ENCODE measurements at places on chromosomes 1 and 21.

- DNase-seq, result peak; percentile 83
Measured at GRCh38 chr1:165717918-165718515, 19.7 kb upstream of the ALDH9A1 start.

GRCh38 chr1:147547065-147547464 is 5.8 kb downstream of the BCL9 start:
- DNase-seq, result no peak

GRCh38 chr21:45554477-45555175 is 12.4 kb upstream of the SLC19A1 start:
- peak; percentile 89 for DNase-seq

GRCh38 chr1:226443439-226443838 is 35.5 kb upstream of the PARP1 start:
- DNase-seq, result no peak

DNA sequence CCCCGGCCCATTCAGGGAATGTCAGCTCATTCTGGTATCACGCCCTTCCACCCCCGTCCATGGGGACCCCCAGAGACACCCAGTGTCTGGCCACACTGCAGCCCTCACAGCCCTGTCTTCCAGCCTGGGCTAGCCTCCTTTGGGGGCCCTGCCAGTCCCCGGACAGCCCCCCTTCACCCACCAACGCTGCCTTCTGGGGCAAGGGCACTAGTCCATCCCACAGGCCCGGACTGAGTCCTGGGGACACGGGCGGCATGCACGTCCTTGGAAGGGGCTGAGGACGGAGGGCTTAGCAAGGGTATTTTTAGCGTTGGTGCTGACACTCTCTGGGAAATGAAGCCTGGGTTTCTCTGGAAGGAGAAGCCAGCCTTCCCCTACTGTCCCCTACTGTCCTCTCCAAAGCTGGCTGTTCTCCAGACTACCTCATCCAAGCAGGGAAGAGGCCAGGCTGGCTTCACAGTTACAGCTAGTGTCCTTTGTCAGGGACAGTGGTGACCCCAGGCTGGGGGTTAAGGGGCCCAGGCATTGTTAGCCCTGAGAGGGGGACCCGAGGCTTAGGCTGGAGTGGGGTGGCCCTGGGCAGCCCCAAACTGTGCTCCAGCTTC is 39.5 kb downstream of the COQ8A start:
- no peak for DNase-seq

- no peak for DNase-seq
Measured at GRCh38 chr1:3327389-3327702, 127.1 kb upstream of the ARHGEF16 start.

DNA sequence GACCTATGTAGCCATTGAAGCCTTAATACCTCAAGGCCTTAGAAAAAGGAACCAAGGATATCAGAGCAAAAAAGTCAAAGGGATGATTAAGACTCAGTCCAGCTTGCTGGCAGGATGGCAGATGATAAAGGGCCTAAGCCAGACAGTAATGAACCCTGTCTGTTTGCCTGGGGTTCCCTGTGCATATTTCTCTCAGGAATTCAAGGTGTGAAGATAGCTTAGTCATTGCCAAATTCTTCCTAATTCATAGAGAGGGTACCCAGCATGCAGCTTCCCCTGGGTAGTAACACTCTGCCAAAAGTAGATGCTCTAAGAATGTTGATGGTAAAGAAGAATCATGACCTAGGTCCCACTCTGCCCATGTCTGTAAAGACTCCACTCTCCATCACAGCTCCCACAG is 210.6 kb upstream of the COA6 start:
- DNase-seq, result no peak

DNA sequence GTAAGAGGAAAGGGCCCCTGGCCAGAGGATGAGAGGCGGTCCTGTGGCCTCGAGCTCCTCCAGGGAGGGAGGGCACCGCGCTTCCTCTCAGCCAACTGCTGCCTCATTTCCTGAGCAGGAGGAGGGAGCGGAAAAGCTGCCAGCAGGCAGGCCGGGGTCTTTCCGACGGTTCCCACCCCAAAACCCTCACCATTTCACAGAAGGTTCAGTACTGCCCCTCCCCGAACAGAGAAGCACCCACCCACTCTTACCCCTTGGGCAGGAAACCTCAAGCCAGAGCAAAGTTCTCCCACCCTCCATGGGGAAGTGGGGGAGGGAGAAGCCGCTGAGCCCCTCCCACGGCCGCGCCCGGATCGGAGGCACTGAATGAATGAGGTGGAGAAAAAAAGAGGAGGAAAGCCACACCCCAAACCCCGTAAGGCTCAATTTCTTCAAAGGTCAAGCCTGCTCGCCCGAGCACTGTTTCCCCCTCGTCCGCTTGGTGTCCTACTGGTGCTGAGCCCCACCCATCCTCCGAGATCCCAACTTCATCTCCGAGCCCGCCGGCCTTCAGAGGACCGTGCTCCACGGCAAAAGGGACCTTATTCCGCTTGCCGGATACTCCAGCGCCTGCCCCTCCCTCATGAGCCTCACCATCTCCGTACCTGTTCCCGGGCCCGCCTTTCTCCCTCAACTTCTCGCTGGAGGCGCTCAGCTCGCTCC is 9.4 kb downstream of the TPM3 start:
- peak; percentile 90 for DNase-seq

DNA sequence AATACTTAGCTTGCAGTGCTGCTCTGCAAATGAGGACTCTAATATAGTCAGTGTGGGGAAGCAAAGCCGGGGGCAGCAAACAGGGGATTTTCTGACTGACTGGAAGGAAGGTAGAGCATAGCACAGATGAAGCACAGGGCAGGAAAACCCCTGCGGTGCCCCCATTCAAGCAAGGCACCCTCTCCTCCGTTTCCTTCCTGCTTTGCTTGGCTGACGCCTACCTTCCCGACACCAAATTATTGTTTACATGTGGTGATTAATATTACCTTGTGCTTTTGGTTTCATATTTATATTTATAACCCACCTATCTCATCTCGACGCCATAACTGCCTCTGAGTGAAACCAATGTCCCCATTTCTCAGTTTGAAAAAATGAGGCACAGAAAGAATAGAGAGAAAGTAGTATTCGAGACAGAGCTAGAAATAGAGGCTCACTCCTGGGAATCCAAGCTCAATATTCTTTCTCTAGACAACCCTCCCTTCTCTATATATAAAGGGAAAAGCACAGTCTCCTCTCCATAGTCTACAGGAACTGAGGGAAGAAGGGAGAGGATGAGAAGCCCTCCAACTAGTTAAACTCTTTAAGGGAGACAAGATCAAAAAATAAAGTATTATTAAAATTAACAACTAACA is 41.3 kb downstream of the PIK3C2B start:
- no peak for DNase-seq

DNA sequence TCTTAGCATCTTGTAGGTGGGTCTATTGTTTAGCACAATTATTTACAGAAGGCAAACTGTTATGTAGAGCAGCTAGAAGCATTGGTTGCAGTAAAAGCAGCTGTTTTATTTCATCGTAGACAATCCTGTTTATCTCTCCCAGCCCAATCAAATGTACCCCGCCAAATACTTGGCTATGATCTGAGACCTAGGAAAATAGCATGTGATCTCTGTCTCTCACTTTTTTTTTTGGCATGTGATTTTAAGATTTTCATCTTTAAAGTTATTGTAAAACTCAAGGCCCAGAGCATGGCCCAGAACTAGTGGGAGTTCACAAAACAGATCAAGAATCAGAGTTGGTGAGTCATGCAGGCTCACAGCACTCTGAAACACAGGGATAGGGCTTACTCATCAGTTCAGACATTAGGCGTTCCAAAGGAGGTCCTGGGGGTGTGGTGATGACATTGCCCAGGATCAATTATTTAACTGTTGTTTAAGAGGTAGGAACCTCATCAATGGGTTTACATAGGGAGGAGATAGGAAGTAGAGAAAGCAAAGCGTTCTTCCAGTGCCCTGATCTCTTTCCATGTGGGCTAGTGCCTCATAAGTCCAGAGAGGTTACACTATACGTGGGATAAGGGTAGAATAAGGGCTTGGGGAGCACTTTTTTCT is 40.2 kb downstream of the TBX19 start:
- no peak for DNase-seq

DNA sequence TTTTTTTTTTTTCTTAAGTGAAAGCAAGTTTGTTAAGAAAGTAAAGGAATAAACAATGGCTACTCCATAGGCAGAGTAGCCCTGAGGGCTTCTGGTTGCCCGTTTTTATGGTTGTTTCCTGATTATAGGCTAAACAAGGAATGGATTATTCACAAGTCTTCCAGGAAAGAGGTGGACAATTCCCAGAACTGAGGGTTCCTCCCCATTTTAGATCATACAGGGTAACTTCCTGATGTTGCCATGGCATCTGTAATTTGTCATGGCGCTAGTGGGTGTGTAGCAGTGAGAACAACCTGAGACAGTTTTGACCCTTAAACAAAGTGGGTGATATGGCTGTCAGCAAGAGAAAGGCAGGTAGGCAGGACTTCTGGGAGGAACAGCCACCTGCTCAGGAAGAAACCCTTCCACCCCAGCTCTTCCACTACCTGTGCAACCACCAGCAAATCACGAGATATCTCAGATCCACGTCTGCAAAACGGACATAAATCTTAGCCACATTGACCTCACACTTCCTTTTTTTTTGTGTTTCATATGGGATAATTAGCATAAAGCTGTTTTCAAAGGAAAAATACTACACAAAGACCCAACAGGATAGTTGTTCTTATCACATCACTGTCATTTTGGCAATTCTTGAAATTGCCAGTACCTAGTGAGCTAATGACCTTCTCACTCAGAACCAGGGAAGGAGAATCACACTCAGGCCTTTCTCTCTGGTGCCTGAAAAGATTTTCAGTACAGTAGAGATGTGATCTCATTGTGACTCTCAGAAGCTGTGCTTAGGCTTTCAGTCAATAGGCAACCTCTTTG is 34.8 kb upstream of the DUSP10 start:
- DNase-seq, result no peak

GRCh38 chr1:54928327-54928726 is 41.3 kb upstream of the DHCR24 start:
- DNase-seq, result no peak

DNA sequence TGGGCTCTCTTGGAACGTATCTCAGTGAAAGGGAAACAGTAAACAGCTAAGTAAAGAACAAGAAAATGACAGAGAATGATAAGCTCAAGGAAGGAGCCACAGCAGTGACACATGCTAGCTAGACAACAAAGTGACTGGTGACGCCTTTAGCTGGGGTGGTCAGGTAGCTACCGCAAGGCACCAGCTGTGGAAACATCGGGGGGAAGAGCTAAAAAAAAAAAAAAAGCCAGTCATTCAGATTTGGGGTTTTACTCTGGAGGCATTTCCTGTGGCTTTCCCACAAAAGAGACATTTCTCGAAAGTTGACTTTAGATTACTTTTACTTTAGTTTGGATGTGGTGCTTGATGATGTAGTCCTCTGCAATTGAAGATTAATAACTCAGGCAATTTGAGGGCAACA is 2.1 kb downstream of the FHAD1 start:
- DNase-seq, result no peak

DNA sequence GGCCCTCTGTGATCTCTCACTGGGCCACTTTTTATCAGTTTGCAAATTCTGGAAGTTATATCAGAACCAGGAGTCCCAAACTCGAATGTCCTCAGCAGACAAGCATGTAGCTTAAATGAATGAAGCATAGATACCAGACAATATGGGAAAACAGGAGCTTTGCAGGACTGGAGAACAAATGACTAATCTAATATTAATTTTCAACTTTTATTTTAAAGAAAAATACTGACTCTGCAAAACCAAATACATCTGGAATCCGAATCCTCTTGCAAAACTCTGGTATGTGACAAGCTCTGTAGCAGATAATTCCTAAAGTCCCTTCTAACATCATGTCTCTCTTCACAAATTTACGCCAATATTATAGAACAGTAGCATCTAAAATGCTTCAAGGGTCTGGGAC is 427.4 kb downstream of the TTLL7 start:
- DNase-seq, result no peak

DNA sequence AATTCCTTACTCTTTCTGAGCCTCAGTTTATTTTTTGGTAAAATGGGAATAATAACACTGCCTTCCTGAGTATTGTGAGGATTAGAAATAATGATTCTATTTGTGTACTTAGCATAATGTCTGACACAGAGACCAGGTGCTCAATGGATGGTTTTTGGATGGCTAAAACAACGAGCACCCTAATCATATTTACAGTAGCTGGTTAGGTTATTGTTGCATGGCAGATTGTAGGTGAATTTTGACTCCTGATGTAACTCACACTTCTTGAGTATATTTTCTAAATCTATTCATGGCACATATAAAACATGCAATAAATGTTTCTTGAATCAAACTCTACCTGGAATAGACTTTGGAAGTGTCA is 11.9 kb upstream of the DUSP10 start:
- no peak for DNase-seq

- no peak for DNase-seq
Measured at GRCh38 chr1:190196020-190196419, 281.6 kb downstream of the BRINP3 start.

- peak; percentile 70 for DNase-seq
Measured at GRCh38 chr21:44687671-44688070, 5.7 kb upstream of the KRTAP12-1 start.

DNA sequence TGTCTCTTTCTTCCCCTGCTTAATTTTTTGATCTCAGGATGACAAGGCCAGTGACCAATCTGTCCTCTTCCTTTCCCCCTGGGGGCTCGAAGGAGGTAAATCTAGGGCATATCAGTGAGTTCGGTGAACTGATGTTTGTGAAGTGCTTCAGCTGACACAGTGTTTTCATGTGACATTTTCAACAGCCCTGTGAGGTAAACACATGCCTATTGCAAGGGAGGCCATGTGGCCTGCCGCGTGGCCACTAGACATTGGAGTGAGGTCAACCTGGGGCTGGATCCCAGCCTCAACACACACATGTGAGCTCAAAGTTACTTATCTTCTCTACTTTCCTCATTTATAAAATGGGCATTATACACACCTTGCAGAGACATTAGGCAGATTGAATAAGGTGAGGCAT is 126.3 kb downstream of the PLPP3 start:
- no peak for DNase-seq

GRCh38 chr1:41578712-41579335 is 94.3 kb upstream of the EDN2 start:
- DNase-seq, result peak; percentile 60

GRCh38 chr1:3174487-3175247 is 105.7 kb downstream of the PRDM16 start:
- no peak for DNase-seq

- no peak for DNase-seq
Measured at GRCh38 chr1:94305704-94306103, 68.3 kb upstream of the ARHGAP29 start.

DNA sequence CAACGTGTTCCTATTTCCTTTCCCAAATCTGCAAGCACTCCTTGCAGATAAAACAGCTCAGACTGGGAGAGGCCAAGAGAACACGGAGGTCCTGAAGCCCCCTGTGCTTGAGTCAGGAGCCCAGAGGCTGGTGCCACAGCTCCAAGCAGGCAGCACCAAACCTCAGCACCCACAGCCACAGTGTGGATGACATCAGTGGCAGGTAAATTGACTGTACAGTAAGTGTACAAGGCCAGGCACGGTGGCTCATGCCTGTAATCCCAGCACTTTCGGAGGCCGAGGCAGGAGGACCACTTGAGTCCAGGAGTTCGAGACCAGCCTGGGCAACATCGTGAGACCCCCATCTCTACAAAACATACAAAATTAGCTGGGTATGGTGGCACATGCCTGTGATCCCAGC is 1.9 kb upstream of the COL6A1 start:
- DNase-seq, result no peak
